Foreskin keratinocyte (primary cell): ENCODE measurements at places on chromosomes 6 and 20. TPM values are rescaled to one million over a fixed set of nuclear protein-coding genes. Genes with fewer than 3 reads are reported as not detected.

DNA sequence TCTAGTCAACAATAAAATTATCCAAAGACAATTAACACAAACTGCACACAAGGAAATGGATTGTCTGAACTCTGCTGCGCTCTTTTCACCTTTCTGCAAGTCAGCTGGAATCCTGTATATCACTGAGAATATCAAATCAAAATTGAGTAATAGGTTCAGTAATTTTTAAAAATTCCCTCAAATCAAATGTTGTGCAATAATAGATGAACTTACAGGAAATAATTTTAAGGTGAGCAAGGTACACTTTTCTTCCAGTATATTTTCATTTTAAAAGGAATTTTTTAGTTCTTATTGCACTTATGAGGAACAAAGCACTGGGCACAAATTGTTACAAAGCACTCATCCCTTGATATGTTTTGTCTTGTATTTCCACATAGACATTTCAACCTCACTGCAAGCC, 1.2 kb downstream of the SAYSD1 start:
- DNase-seq: no peak

The MYCT1 gene
- polyA plus RNA-seq: not detected in 2 replicates

- no peak for DNase-seq
Observed at GRCh38 chr6:127963495-127963894, 62.6 kb upstream of the THEMIS start.

The ULBP1 gene
- polyA plus RNA-seq: 0.93 and 2.9 TPM in 2 replicates

DNA sequence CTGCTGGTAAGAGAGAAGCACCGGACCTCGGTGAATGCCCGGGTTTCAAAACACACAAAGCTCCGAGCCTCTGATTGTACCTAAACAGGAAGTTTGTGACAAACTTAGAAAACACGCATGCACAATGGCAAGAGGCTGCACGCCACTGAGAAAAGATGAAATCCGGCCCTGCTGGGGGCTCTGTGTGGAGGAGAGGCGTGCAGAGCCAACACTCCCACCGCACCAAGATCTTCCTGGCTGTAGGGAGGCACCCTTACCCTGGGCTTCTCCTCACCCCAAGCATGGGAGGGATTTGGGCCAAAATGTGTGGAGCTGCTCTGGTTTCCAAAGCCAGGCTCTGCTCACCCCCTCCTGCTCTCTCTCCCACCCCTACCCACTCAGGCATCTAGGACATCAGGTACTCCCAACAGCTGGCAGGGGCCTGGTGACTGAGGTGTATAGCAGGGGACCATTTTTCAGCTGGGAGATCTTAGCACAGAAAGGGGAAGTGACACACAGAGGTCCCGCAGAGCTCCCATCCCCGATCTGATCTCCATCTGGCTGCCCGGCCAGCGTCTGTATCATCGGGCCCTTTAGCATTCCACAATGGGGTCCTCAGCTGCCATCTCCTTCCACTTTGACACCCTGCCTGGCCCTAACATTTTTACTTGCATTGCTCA, 84.2 kb downstream of the TRERF1 start:
- DNase-seq: no peak

GRCh38 chr6:11093626-11094410, at the start of gene SMIM13:
SMIM13 (plus strand) TSS chr6:11093834; CDS start chr6:11094314, 480 bp downstream.
- DNase-seq: peak; percentile 85
